ENCODE measurements at places on chromosomes 7 and 10. TPM values are rescaled to one million over a fixed set of nuclear protein-coding genes. Genes with fewer than 3 reads are reported as not detected.
A peak's percentile ranks its signal among the peaks of the same experiment; 100 is the strongest.

DNA sequence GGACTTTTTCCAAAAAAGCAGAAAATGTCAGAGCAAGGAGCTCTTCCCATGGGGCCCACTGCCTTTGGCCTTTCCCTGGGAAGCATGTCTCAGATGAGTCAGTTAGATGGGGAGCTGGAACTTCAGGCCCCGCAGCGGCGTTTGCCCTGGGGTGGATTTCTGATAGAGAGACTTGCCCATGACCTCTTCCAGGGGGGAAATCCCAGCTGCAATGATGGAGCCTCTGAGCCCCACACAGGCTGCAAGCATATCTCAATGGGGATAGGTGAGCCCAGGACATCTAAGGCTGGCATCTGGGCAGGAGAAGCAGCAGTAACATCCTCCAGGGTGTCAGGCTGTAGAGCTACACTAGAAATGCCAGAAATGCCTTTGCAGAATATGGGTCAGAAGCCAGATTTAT, 269.2 kb upstream of the TCERG1L start:
- DNase-seq, result no peak

DNA sequence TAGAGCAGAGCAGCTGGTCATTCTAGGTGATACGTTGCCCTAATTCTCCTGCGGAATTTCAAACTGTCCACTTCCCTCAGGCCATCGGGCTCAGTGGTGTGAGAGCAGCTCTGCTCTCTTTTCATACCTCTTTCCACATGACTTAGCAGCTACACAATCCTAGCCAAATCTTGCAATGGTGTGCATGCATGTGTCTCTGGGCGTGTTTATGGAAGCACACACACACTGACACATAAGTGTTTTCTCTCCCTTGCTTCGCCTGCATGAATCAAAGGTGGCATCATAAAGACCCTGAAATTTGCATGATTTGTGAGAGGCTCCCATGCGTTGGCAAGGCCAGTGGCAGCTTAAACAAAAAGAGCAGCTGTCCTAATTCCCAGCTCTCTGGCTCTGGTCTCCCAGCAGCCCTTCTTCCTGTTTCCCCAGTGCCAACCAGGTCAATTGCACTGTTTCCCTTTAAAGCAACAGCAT, 1189.5 kb downstream of the GATA3 start:
- no peak for DNase-seq

- peak; percentile 24 for DNase-seq
These were observed 39.2 kb upstream of the OTUD1 start for GRCh38 chr10:23399701-23400144.

- DNase-seq, result no peak
These were observed 57.3 kb downstream of the MKX start for GRCh38 chr10:27688276-27688675.

- DNase-seq, result peak; percentile 90
These were observed 73.8 kb downstream of the SHOC2 start for GRCh38 chr10:110993024-110993693.

DNA sequence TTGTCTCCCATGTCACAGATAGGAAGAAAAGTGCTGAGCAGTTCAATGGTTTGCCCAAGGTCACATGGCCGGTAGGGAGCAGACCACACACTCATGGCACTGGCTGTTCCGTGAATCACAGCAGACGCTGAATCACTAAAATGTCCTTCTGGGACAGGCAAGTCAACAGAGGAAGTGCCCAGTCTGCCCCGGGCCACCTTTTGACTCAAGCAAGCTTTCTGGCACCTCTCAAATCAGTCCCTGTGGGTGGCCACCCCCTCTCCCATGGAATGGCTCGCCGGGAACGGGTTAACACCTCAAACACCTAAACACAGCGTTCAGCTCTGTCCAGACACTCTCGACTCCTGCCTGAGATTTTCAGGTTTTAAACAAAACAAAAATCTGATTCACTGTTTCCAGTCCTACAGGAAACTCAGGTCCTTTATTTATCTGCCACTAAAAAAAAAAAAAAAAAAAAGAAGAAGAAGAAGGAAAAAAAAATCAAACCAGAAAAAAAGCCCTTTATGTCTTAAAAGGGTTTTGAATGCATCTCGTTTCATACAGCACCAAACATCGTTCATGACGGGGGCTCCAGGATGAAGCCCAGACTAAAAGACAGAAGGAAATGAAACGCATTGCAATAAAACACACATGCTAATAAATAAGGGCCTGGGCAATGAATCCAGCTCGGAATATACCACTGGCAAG, 15.5 kb downstream of the CARD11 start:
- peak; percentile 72 for DNase-seq

- DNase-seq, result no peak
These were observed 810 bp downstream of the OPN4 start for GRCh38 chr10:86655173-86655540.

DNA sequence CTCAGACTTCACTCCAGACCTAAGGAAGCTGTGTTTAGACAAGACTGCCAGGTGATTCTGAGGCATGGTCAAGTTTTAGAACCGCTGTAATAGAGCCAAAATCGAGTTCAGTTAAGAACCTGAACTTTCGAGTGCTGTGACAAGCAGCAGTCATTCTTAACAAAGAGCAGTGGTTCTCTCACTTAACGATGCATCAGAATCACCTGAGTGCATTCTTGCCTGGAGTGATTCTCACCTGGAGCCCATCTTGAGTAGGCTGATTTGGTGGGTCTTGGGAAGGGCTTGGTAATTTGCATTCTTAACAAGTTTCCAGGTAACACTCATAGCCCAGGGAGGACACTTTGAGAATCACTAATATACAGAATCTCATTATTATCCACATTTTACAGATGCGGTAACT, 44.7 kb downstream of the PLXNA4 start:
- DNase-seq, result no peak

DNA sequence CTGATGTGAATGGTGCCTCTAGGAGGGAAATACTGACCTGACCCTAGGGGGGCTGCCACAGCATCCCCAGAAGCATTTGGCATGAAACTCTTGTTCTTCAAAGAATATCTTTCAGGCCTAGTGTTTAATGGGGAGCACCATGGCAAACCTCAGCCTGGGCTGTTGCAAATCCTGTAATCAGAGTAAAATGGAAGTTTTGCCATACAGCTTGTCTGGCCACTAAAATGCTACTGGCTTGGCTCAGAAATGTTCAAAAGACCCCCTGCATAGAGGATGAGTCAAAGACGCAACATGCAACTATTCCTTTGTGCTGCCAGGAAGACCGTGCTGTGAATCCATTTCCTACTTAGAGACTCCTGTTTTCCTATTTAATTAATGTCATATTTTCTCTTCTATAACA, 26.7 kb downstream of the HECW1 start:
- DNase-seq, result no peak

GRCh38 chr7:37817996-37818720, 30.2 kb upstream of the NME8 start:
- DNase-seq, result no peak

- no peak for DNase-seq
These were observed 1009.2 kb downstream of the SORCS3 start for GRCh38 chr10:105650306-105650705.

DNA sequence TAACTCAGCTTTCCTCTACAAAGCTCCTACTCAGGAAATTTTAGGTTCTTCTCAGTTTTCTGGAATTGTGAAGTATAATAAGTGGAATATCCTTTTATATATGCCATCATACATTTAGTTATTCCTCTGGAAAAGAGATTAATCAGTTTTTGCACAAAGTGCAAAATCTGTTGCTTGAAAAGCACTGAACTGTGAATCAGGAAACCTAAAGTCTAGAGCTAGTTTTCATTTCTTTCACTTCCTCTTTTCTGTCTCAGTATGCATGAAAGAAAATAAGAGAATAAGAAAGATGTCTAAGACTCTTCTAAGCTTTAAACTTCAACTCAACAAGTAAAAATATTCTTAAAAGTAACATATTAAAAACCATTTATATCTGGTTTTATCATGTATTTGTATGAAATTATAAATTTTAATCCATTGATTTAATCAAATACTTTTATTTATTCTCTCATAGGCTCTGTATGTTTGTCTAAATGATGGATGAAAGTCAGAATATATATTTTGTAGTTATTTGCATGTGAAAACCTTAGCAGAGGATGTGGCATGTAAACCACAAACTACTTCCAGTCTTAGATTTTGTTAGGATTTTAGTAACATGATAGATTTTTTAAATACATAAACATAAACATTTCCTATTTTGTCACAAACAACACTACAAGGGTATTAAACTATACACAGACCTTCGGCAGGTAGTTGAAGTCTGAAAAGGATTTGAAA, 1073.0 kb downstream of the XPNPEP1 start:
- no peak for DNase-seq

GRCh38 chr7:107180378-107180777, 11.6 kb downstream of the HBP1 start:
- peak; percentile 84 for DNase-seq

DNA sequence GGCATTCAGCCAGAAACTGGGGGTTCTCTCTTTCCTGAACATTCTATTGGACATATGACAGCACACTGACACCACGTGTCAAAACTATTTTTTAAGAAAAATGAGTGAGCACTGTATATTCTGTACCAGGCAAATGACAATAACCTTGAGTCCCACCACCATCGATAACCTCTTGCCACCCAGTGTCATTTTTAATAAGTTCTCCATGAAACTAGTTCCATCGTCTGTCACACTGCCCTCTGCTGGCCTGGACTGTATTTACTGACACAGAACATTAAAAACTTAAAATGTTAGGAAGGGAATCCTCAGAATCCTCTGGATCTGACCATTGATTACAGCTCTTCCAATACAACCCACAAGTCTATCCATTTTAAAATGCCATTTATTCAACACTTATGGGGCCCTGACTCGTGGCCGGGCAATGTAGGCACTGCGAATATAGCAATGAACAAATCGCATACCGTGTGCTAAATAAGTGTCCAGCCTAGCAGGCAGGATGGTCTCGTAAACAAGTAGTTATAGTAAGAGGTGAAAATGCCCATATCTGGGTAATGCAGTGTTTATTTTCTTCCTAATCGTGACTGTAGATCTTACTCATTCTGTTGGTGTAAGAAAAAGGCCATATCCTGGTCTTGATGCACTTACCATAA, 35.9 kb upstream of the CACNB2 start:
- peak; percentile 8 for DNase-seq

The CPN1 gene
- not detected for total RNA-seq

The TUBB8 gene
- total RNA-seq, result not detected

The ANK3 gene
- 23.7 TPM for total RNA-seq

The APBB1IP gene
- total RNA-seq, result not detected

The AKR1C8 gene
- not detected for total RNA-seq

The LBX1 gene
- not detected for total RNA-seq

Data from mammary epithelial cell (primary cell).